ENCODE measurements at places on chromosomes 13 and 19.

GRCh38 chr19:44570984-44571684 lies 41.7 kb upstream of the CEACAM20 start:
- DNase-seq = peak; percentile 2

DNA sequence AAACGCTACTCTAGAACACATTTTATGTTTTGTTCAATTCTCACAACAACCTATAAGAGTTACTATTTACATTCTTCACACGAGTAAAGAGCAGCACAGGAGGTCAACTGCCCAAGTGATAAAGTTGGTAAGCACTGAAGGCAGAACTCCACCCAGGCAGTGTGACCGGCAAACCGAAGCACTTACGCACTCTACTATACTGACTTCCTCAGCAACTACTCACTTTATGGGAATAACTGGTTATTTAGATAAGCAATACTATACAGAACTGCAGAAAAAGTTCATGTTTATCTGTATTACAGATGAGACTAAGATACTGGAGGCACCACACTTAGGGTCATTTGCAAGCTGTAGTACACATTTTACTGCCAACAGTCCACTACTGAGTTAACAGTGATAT lies 28.8 kb downstream of the FOXO1 start:
- DNase-seq = no peak

GRCh38 chr13:92994056-92994455 lies 232.6 kb upstream of the GPC6 start:
- DNase-seq = no peak

GRCh38 chr13:97700306-97700848 lies 253.1 kb upstream of the IPO5 start:
- DNase-seq = no peak

DNA sequence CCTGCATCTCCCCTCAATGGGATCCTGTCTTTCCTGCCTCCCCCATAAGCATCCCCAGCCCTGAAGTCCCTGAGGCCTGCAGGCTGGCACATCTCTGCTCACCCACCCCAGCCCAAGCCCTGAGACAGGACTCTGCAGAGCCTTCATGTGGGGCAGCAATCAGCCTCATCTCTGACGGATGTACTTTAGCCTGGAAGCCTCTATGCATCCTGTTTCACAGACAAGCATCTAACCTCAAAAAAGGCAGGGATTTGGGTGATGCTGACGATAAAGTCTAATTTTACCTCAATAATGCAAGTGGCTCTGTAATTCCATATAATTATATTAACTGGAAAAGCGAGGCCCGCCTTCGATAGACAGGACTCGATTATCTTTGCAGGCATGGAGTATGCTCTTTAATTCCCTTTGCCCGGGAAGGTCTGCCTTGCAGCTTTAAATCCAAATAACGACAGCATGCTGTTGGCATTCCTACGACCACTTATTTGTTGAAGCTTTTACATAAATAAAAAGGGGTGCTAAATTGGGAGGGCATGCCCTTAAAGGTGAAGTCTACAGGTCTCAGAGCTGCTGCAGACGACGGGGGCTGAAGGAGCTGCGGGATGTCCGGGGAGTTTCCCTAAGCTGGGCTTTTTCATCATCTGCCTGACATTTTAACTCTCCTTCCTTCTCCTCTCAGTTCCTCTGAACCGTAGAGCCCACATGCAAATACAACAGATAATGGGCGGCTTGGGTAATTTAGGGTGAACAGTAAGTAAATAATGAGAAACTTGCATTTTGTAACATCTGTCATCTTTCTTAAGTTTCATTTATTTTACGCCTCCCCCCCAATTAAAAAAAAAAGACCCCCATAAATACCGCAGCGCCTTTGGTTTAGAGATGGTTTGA lies 211.5 kb downstream of the URI1 start:
- no peak for DNase-seq

- DNase-seq = no peak
Measured at GRCh38 chr19:38892841-38893240, 6.6 kb downstream of the SIRT2 start.

DNA sequence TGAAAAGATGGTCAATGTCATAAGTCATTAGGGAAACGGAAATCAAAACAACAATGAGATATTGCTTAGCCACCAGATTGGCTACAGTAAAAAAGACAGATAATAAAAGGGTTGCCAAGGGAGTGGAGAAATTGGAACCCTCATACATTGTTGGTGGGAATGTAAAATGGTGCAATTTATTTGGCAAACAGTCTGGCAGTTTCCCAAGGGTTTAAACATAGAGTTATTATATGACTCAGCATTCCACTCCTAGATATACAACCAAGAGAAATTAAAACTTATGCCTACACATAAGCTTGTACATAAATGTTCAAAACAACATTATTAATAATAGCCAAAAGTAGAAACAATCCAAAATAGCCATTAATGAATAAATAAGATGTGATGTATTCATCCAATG lies 9.9 kb upstream of the ZNF227 start:
- DNase-seq = no peak

- DNase-seq = no peak
Measured at GRCh38 chr19:18730885-18731513, 47.5 kb downstream of the CRTC1 start.

- no peak for DNase-seq
Measured at GRCh38 chr19:7772752-7773291, 9.8 kb downstream of the CLEC4M start.

DNA sequence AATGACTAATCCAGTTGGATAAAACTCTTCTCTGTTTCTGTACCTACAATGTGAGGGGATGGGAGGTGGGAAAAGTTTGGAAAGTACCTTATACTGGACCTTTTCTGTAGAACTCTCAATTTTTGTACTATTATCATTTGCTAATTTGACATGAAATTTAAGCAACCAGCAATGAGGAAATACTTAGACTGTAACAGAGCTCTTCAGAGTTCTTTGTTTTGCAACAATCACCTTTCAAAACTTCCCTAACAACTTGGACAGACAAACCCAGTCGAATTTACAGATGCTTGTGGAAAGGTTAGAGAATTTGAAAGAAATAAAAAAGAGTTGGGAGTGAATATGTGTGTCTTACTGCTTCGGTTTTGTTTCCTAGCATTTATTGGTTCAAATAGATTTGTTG lies 16.8 kb downstream of the KBTBD7 start:
- DNase-seq = no peak

DNA sequence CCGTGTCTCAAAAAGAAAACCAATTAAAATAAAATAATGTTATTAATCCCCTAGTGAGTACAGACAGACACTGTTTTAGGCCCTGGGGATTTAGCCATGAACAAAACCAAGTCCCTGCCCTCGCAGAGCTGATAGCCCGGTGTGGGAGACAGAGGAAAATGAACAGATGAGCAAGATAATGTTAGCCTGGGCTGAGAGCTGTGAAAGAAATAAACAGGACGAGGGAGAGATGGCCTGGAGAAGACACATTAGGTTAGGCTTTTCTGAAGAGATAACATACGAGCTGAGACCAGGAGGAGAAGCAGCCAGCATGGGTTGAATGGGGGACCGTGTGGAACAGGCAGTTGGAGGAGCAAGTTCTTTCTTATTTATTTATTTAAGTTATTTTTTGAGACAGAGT lies 9.0 kb downstream of the RELB start:
- no peak for DNase-seq

DNA sequence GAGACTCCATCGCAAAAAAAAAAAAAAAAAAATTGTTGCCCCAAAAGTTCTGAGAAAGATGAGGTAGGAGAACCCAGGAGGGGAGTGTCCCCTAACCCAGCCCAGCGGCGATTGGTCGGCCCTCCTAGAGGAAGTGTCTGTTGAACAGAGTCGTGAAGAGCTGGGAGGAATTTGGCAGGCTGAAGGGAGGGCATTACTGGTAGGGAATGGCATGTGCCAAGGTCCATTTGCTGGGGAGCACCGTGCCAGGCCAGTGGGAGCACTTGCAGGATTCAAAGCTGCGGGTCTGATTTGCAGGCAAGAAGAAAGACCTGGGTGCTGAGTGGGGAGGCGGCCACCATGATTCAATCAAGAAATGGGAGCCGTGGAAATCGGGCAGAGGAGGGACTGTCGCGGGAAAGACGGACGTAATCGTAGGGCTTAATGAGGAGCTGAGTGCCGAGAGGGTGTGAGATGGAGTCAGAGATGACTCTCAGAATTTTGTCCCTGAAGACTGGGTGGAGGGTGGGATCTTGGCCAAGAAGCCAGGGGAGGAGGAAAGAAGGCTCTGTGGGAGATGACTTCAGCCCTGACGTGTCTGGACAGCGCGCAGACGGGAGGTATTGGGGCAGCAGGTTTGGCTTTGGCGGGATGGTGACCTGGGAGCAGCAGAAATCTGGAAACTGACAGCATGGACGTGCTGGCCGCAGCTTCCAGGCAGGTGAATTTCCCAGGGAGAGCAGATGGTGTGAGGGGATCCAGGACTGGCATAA lies 15.4 kb downstream of the CERS4 start:
- DNase-seq = no peak

Data from stimulated activated CD8-positive, alpha-beta memory T cell treated with anti-CD3 and anti-CD28 coated beads, Interleukin-7, amount 100 ng/mL, for 1 hour (primary cell).